ENCODE measurements at places on chromosomes 4 and X.

- DNase-seq: no peak
These were observed 64.4 kb upstream of the STK26 start for GRCh38 chrX:131958724-131959123.

GRCh38 chrX:25344161-25344936 is 328.6 kb upstream of the ARX start:
- DNase-seq: peak; percentile 72

- DNase-seq: no peak
These were observed 11.4 kb upstream of the FMR1 start for GRCh38 chrX:147900349-147900748.

GRCh38 chr4:109079731-109080130 is 222.7 kb downstream of the COL25A1 start:
- no peak for DNase-seq

DNA sequence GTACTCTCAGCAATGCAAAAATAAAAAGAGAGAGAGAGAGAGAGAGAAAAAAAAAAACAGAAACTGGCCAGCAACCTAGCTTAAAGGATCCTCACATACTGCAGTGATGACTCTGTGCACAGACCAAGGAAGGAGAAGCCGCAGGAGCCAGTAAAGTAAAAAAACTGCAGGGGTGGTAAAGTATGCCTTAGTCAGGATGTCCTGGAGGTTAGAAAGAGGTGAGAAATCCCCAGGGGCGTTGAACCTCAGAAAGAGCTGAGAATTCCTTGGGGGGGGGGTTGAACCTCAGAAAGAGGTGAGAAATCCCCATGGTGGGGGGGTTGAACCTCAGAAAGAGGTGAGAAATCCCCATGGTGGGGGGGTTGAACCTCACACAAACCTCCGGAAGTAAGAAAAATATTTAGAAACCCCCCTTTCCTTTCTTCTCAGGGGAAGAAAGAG is 48.0 kb downstream of the MAGEA9 start:
- no peak for DNase-seq

DNA sequence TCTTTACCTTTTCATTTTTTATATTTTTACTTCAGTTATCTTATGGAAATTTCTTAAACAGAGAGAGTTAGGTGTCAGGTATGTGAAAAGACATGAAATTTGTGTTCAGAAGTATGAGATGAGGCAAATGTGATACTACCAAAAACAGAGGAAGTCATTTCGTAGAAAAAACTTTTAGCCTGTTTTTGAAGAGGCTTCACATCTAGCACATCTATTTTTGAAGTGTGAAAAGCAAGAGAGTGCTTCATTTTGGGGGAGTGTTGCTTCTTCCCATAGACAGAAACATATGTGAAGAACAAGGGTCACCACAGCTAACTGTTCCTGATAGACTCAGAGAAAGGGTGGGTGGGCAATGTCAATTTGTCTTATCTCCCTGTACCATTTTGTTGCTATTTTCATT is 125.3 kb downstream of the TET2 start:
- no peak for DNase-seq

- DNase-seq: no peak
These were observed 221.0 kb downstream of the PALLD start for GRCh38 chr4:168717847-168718246.

- DNase-seq: no peak
These were observed 1382.6 kb downstream of the ARAP2 start for GRCh38 chr4:34861666-34862065.

GRCh38 chr4:111991797-111992196 is 153.5 kb upstream of the FAM241A start:
- DNase-seq: no peak

DNA sequence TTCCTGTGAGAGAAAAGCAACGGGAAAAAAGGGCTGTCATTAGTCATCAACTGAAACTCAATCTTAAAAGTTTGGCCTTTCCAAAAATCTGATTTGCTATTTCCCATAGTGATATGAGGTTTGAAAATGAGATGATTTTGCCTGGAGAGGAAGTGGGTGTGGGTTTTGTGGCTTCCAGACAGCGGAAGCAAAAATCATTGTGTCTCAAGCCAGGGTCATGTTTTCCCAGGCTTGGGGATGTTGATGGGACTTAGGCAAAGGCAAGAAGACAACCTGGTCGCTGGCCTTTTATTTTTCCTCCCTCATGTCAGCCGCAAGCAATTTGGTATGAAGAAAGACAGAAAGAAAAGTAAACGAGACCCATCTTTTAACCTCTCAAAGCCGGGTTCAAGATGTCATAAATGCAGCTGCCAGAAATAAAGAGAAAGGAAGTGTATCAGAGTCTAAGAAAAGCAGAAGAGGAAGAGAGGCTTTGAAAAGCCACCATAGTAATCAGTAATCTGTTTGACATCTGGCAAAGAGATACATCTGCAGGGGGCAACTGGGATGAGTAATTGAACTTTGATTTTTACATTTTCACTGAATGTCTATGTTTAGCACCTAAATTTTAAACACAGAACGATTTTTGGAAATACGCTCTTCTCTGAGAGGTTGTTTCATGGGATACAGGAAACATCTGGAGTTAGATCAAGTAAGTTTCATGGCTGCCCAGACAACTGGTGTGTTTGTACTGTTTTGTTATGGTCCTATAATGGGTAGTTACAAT is 521.6 kb upstream of the SLIT2 start:
- no peak for DNase-seq

GRCh38 chrX:54817220-54817820 is 9.8 kb downstream of the MAGED2 start:
- no peak for DNase-seq

GRCh38 chr4:26030780-26031179 is 116.8 kb downstream of the SMIM20 start:
- no peak for DNase-seq

- DNase-seq: no peak
These were observed 120.4 kb downstream of the CT47B1 start for GRCh38 chrX:120755066-120755846.

DNA sequence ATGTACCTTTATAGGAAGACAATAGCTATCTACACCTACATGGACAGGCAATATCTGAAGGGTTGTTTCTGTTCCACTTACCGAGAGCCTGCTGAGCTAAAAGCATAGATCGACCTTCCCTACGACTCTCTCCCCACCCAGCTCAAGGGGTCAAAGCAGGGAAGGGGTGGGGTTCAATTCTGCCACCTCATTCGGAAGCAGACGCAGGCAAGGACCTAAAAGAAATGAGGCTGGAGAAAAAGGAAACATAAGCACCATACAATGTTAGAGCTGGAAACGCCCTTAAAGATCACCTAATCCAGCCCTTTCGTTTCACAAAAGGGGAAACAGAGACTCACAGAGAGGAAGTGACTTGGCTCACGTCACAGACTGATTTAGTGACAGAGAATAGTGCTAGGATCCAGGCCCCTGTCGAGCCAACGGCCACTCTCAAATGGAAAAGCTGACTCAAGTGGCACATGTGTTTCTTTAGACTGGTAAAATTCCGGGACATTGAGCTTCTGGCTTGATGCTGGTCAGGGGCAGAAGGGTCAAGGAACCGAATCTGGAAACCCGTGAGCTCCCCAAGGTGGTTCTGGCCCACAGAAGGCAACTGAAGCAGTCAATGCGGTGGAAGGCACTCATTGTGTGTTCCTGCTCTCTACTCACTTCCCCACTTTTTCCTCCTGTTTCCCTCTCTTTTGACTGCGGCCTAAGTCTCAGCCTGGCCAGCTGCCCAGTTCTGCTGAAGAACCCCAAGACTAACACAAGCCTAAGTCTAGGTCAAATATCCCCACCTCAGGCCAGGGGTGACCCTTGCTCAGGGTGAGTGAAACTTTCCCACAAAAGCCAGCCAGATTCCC is 7.5 kb downstream of the SEPTIN6 start:
- DNase-seq: no peak

DNA sequence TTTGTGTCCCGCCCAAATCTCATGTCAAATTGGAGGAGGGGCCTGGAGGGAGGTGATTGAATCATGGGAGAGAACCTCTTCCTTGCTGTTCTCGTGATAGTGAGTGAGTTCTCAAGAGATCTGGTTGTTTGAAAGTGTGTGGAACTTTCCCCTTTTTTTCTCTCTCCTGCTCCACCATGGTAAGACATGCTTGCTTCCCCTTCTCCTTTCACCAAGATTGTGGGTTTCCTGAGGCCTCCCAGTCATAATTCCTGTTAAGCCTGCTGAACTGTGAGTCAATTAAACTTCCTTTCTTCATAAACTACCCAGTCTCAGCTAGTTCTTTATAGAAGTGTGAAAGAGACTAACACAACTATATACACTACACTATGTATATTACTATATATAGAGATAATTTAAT is 697.8 kb upstream of the HS3ST1 start:
- DNase-seq: no peak

DNA sequence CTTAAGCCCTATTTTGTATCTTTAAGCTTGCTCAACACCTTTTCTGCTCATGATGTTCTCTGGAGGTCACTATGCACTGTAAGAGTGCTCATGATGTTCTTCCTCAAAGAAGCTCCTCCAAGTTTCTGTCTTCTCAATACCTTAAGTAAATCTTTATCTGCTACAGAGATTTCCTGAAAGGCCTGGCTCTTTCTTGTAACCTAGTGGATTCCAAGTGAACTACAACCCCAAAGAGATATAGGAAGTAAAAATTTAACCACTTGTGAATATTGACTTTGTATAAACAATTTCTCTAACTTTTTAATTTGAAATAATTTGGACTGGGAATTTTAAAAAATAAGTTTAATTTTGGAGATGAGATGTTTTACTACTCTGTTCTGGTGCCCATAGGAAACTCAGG is 39.3 kb upstream of the XK start:
- DNase-seq: no peak

GRCh38 chr4:98827661-98828060 is 101.3 kb downstream of the EIF4E start:
- DNase-seq: no peak

DNA sequence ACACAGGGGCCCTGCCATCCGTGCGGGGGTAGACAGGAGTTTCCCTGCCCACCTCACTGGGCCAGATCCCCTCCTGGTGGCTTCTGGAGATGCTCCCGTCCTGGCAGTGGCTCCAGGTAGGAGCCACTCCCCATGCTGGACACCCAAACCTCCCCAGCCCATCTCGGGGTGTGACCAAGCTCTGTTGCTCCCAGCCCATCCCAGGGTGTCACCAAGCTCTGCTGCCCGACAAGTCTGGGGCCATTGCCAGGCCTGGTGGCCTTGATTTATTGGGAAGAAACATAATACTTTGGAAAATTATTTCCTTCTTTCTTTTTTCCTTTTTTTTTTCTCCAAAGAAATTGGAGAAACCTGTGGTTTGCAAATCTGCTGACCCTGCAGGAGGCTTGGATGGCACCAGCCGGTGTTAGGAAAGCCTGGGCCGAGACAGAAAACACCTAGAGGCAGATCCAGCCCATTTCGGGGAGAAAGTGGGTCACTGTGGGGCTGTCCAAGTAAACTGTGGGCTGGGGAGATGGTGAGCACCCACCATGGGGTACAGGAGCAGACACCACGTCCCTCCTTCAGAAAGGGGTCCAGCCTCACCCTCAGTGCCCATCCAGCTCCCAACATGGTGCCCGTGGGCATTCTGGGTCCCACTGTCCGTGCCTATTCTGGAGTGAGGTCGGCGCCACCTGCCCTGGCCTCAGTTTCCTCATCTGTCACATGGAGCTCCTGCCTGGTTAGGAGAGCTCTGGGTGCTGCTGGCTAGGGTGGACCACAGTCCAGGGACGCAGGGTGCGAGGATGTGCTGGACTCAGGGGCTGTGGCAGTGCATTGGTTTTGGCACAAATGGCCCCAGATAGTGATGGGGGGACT is 59.4 kb upstream of the ADRA2C start:
- DNase-seq: peak; percentile 82

DNA sequence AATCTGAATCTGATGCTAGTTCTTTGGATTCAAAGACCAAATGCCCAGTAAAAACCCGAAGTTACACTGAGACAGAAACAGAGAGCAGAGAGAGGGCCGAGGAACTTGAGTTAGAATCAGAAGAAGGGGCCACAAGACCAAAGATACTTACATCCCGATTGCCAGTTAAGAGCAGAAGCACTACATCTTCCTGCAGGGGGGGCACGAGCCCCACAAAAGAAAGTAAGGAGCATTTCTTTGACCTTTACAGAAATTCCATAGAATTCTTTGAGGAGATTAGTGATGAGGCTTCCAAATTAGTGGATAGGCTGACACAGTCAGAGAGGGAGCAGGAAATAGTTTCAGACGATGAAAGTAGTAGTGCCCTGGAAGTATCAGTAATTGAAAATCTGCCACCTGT is 309.3 kb downstream of the ANK2 start:
- no peak for DNase-seq

DNA sequence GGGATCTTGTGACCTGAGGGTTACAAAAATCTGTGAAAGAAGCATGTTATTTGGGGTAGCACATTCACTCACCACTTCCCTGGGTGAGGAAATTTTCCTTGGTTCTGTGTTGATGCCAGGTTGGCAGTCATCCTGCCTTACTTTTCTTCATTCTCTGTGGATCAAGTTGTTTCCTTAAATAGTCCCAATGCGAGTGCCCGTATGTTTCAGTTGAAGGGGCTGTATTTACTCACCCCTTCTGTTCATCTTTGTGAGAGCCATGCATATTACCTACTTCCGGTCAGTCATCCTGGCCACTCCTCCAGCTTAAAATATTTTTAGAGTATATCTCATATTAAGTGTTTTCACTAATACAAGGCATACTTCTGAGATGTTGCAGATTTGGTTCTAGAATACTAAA is 2.6 kb upstream of the UGT2B7 start:
- DNase-seq: no peak

DNA sequence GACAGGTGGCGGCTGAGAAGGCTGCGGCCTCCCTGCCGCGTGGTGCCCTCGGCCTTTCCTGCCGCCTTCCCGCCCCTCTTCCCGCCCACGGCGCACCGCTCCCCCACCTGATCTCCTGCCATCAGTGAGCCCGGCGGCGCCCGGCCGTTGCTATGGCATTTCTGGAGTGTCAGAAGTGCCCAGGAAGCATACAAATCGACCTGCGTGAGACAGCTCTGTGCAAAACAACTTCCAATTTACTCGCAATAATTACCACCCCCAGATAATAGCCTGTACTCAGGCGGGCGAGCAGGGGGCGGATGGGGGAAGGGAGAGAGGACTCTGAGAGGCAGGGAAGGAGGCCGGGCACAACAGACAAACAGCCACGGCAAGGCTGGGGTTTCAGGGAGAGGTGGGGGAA is 16.6 kb upstream of the ERCC6L start:
- peak; percentile 45 for DNase-seq

DNA sequence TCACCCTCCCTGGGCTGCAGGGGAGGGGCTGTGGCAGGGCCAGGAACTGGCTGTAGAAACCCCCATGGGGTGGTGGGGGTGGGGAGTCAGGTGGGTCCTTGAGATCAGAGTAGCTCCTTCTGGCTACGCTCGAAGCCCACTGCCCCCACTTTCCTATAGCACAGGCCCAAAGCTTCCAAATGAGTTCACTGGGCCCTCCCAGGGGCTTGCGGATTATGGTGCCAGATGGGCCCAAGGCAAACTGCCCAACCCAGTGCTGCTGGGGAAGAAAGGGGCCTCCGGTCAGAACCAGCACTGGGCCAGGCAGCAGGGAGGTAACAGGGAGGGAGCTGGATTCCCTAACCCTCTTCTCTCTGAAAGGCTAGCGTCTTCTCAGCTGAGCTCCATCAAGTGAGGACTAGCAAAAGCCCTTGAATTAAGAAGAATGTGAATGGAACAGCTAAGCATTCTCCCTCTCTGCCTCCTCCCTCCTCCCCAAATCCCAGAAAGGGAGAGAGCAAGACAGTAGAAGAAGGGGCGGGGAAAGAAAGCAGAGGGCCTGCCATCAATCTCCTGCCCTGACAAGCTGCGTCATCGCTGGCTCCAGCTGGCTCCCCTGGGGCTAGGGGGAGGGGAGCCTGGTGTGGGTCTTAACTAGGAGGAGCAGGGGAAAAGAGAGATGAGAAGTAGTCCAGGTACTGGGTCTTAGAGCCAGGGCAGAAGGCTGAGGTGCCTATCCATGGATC is 34.7 kb downstream of the FRMPD3 start:
- DNase-seq: peak; percentile 40

- no peak for DNase-seq
These were observed 210.1 kb upstream of the BCOR start for GRCh38 chrX:40307871-40308270.

All from G401 (cell line).